ENCODE measurements at places on chromosomes 5 and 9.

GRCh38 chr5:35543408-35543807 lies 74.3 kb upstream of the SPEF2 start:
- no peak for DNase-seq

DNA sequence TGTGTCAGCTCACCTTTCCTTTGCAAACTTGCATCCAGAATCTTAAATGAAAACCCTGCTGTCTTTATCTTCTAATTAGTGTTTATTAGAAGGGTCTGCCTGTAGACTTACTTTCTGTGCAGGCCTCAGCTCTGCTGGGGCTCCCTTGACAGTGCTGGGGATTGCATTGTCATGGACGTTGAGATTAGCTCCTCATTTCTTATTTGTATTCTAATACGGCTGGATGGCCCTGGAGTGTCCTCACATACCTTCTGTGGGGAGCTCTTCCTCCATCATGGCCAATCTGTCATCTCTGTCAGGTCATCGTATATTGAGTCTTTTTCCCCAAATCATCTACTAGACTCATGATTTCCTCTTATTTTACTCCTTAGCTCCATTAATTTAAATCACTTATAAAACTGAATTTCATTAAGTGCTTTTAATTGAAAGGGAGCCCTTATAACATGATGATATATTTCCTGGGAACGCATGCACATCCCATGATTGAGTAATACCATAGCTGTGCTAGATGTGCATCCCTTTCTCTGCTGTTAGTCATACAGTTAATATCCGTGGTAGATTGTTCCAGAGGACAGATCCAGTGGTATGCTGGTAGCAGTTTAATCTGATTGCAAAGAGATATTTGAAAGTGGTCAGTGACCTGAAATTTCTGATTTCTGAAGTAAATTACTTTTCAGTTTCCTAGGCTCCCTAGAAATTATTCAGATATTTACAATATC lies 61.6 kb downstream of the ICE1 start:
- no peak for DNase-seq

- DNase-seq: no peak
These were observed 54.4 kb downstream of the ENTREP1 start for GRCh38 chr9:69379270-69379982.

- DNase-seq: peak; percentile 72
These were observed 724 bp downstream of the PAM start for GRCh38 chr5:102755686-102756371.

- no peak for DNase-seq
These were observed 6.0 kb upstream of the LMX1B start for GRCh38 chr9:126607731-126608130.

GRCh38 chr9:127067603-127068220 lies 54.7 kb downstream of the ANGPTL2 start:
- DNase-seq: no peak

Measured in stimulated activated CD4-positive, alpha-beta T cell treated with anti-CD3 and anti-CD28 coated beads, Interleukin-12 subunit alpha, Interleukin-12 subunit beta, amount 100 ng/mL, for 48 hours (primary cell).